ENCODE measurements at places on chromosomes 7 and 10.

DNA sequence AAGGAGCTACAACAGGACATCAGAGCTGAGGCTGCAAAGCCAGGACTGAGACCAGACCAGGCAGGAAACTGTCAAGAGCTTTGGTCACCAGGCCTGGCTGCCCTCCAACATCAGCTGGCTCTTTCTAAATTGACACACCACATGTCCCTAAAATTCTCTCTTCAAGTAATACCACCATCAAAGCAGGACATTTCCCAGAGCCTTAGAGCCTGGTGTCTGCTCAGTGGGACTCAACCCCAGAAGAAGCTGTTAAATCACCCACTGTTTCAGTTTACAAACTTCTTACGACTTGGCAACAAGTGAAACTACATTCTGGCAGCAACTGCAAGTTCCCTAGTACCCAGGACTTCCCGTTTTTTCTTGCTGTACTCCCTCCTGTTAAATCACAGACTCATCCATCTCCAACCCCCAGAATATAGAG, 3.8 kb upstream of the IL6 start:
- DNase-seq, result no peak

- DNase-seq, result no peak
Observed at GRCh38 chr10:103416436-103417147, 20.2 kb downstream of the PDCD11 start.

- DNase-seq, result no peak
Observed at GRCh38 chr10:68666280-68666760, 54.7 kb upstream of the CCAR1 start.

GRCh38 chr7:80403686-80404241, 108.1 kb downstream of the GNAT3 start:
- no peak for DNase-seq

GRCh38 chr7:66050990-66051448, 24.6 kb upstream of the ASL start:
- DNase-seq, result no peak

DNA sequence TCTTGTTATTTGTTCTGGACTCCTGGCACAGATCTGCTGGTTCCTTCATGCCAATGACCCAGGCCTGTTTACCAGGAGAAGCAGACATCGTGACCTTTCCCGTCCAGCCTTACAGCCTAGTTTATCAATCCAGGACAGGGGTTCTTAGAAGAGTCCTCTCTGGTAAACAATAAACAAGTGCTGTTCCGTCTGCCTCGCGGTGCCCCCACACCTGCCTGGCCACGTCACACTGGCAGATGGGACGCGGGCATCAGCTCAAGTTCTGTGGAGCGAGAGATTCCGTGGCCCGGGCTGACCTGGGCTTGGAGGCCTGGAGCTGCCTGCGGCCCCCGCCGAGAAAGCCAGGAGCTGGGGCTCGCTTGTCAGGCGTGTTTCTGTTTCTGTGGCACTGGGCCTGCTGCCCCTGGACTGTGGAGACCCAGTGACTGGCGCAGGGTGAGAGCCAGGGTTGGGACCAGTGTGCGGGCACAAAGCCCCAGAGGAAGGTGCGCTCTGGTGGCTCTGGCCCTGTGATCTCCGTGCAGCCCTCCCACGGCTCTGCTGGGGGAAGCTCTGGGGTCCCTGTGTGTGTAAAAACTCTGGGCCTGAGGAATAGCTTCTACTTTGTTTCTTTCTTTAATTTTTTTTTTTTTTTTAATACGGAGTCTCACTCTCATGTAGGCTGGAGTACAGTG, 28.4 kb upstream of the PFKFB3 start:
- DNase-seq, result no peak

- DNase-seq, result no peak
Observed at GRCh38 chr10:132419538-132420468, 22.8 kb downstream of the PWWP2B start.

GRCh38 chr10:11713186-11713743, 28.9 kb upstream of the ECHDC3 start:
- DNase-seq, result no peak

- DNase-seq, result no peak
Observed at GRCh38 chr10:82575318-82575717, 700.3 kb downstream of the NRG3 start.

GRCh38 chr7:53062796-53063195, 27.4 kb downstream of the POM121L12 start:
- DNase-seq, result no peak

DNA sequence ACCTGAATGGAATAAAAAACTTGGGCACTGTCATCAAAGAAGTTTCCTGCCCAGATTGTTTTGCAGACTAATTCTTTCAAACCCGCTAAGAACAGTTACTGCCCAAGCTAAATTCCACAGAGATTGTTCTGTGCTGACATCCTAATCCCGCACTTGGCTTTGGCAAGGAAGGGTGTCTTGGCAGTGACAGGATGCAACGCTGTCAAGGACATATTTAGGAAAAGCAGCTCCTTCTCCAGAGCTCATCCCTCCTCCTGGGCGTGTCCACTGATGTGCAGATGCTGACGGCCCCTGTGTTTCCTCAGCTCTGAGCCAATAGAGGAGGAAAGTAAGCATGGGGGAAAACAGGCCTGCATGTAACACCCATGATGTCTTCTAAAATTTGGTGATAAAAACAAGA, 74.2 kb downstream of the EEPD1 start:
- DNase-seq, result no peak

GRCh38 chr7:128404143-128404681, 5.6 kb downstream of the IMPDH1 start:
- DNase-seq, result no peak

GRCh38 chr7:71320916-71321315, 189.0 kb downstream of the GALNT17 start:
- DNase-seq, result no peak
